NCI-H2081 (cell line): ENCODE measurements at places on chromosomes 5 and 9.

- DNase-seq, result no peak
These were observed 225.0 kb downstream of the FANCC start for GRCh38 chr9:95092262-95093072.

- no peak for DNase-seq
These were observed 300.1 kb downstream of the ASTN2 start for GRCh38 chr9:117114768-117115167.

GRCh38 chr5:101783241-101784013 is 512.7 kb downstream of the SLCO4C1 start:
- no peak for DNase-seq

- DNase-seq, result no peak
These were observed 73.9 kb downstream of the GOLPH3 start for GRCh38 chr5:32100230-32100629.

DNA sequence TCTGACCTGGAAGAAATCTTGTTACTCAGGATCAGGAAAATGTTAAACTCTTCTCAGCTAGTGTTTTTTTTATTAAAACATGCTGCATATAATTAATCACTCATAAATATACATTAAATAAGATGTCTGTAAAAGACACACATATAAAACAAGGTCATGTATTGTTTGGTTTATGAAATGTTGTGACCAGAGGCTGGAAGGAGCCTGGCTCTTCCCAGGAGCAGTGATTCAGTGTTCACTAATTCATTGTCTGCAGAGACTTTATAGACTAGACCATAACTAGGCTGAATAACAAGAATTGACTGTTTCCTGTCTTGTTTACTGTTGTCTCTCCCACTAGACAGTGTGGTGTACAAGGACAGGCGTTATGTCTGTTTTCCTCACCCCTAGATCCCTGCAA is 49.1 kb upstream of the ANKRD55 start:
- no peak for DNase-seq

GRCh38 chr9:72949244-72949582 is 3.6 kb downstream of the ALDH1A1 start:
- peak; percentile 17 for DNase-seq

- DNase-seq, result no peak
These were observed 103.2 kb downstream of the AK8 start for GRCh38 chr9:132774886-132775285.

DNA sequence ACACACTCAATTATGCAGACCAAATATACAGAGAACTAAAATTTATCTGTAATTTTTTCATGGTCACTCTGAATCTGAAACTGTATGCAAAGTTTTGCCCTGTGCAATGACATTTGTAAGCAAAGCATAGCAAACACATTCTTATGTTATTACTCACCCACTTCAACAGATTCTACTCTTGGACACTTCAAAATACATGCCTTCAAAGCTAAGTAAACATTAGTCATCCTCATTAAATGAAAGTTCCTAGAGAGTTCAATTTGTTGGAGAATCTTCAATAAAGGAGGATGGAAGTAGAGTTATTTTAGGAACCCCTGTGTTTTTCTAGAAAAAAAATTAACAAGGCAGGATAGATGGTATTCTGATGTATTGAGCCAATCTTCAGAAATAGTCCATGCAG is 639.7 kb upstream of the C9orf72 start:
- no peak for DNase-seq

GRCh38 chr5:66742083-66742895 is 146.1 kb downstream of the MAST4 start:
- no peak for DNase-seq

- no peak for DNase-seq
These were observed 156.0 kb downstream of the MACROH2A1 start for GRCh38 chr5:135242866-135243555.

DNA sequence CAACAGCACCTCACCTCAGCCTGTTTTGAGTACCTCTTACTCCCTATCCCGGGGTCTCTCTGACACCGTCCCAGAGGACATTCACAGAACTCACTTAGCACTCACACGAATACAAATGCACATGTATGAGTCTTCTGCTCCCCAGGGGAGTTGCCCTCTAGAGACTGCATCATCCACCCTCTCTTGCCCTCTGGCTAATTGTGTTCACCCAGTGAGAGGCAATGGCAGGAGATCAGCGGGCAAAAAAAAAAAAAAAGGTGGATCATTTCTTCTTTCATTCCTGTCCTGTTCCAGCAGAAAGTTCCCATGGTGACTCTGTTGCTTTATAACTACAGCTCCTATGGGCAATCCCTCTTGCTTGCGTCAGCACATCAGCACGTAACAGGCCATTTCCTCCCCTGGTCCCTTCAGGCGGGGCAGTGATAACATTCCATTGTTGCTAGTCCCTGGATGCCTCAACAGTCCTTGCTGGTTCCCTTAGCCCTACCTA is 23.5 kb upstream of the SNX2 start:
- no peak for DNase-seq

GRCh38 chr9:128099932-128100491 is 27.5 kb downstream of the PTGES2 start:
- DNase-seq, result no peak

DNA sequence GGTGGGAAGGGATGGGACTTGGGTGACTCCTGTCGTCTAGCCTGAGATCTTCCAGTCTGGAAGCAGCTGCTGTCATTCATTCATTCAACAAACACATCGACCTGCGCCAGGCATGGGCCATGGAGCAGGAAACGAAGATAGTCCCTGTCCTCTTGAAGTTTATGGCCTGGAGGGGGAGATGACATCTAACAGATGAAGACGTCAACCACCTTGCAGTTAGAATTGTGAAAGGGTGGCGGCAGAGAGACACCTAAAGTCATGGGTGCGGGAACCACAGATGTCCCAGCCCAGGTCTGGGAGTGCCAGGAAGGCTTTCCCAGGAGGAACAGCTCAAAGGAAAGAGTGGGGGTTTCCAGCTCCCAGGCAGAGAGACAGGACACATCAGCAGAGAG is 21.0 kb upstream of the IER5L start:
- no peak for DNase-seq

GRCh38 chr9:16276866-16277265 is 593.6 kb downstream of the BNC2 start:
- no peak for DNase-seq

GRCh38 chr9:123376218-123377071 is 20.4 kb downstream of the CRB2 start:
- DNase-seq, result no peak

DNA sequence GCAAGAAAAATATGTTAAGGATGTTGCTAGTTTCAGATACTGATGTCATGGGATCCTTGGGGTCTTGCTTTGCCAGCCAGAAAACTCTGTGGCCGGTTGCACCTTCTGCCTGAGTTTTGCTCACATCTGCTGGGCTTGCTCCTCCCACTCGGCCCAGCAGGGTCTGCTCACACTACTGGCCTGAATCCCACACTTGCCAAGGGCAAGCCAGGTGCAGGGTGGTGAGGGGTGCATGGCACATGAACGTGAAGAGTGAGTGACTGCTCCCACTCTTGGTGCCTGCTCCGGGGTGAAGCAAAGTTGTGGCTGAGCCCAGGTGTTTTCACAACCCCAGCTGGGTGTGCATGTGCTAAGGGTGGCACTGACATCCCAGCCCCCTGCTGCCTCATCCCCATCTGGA is 83.1 kb upstream of the STARD4 start:
- DNase-seq, result no peak

- DNase-seq, result no peak
These were observed 699.9 kb upstream of the MEF2C start for GRCh38 chr5:89582768-89583339.

DNA sequence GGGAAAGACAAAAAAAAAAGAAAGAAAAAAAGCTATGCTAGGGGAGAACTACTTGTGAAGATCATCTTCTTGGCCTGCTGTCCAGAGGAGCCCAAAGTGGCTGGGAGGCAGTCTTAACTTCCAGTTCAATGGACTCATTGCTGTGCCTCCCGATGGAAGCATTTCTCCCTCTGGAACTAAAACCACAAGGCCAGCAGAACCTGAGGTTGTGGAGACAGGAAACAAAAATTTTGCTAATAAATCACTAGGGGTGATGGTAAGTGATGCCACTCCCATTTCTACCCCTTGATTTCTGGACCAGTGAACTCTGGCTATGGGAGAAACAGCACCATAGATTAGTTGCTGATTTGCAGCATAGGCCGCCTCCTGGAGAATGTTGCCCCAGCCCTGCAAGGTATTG is 123.4 kb upstream of the NFIL3 start:
- DNase-seq, result no peak

DNA sequence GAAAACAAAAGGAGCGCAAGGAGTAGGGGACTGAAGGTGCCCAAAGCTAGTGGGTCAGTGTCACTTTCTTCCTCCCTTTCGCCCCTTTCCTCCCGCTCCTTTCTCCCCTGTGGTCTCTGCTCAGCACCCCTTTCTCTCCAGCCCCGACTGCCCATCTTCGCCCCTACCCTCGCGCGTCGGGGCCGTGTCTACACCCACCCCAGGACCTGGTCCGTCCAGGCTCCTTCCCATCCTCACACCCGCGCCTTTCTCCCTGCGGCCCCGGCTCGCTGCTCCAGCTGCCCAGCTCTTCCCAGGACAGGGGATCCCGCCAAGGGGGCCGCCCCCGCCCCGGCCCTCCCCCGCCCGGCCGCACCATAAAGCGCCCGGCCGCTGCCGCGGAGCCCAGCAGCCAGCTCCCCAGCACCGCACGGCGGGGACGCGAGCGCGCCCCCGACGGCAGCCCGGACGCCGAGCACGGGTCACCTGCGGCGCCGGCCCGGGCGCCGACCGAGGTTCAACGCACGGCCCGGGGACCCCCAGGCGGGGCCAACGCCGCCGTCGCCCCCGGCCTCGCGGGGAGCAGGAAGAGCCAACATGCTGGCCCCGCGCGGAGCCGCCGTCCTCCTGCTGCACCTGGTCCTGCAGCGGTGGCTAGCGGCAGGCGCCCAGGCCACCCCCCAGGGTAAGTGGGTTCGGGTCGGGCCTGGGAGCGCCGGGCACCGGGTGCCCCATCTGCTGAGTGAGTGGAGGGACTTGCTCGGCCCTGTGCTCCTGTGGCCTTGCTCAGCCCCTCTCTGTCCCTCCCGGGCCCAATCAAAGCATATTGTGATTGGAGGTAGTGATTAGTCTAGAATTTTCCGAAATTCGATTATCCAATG is at the start of gene THBS4:
TSS of gene THBS4 (plus strand) at position 387 of the 860 bp plus-strand sequence. CDS start at position 577, 190 bp downstream.
- no peak for DNase-seq

DNA sequence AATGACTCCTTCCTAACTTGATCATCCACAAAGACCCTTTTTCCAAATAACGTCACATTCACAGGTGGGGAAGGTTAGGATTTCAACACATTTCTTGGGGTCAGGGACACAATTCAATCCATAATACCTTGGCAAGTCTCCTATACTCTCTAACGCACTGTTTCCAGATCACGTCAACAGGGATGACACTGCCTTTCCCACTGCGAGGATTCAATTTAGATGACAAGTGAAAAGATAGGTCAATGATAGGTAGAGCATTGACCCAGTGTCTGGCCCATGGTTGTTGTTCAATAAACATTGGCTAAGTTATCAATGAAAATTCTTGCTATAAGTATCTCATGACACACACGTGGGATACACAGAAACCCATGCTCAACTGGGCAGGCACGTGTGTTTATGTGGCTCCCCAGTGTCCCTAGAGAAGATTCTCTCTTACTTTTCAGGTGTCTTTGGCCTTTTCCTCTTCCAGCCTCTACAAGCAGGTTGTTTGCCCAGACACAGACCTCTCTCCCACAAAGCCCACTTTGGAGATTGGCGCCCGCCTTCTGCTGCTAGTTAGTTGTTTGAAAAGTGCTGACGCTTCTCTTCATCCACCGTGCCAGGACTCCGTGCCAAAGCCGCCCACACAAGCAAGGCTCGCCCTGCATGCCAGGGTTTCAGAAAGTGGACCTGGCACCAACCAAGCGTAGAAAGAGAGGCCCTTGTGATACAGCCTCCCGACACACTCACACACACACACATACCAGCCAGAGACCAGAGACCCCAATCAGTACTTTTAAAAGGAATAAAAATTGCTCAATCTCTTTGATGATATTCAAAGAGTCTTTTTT is 594.5 kb downstream of the BNC2 start:
- DNase-seq, result no peak

DNA sequence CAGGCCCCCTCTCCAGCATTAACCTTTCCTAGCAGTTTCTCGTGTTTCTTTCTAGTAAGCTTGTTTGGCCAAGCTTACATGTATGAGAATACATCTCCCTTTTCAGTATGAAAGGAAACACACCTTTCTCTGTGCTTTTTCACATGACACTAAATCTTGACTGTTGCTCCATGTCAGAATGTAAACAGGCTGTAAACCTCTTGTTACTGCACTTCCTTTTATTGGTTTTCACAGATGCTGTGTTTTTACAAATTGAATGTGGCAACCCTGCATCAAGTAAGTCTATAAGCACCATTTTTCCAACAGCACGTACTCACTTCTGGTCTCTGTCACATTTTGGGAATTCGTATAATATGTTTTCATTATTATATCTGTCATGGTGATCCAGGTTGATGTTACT is 2.2 kb upstream of the CANX start:
- DNase-seq, result no peak

DNA sequence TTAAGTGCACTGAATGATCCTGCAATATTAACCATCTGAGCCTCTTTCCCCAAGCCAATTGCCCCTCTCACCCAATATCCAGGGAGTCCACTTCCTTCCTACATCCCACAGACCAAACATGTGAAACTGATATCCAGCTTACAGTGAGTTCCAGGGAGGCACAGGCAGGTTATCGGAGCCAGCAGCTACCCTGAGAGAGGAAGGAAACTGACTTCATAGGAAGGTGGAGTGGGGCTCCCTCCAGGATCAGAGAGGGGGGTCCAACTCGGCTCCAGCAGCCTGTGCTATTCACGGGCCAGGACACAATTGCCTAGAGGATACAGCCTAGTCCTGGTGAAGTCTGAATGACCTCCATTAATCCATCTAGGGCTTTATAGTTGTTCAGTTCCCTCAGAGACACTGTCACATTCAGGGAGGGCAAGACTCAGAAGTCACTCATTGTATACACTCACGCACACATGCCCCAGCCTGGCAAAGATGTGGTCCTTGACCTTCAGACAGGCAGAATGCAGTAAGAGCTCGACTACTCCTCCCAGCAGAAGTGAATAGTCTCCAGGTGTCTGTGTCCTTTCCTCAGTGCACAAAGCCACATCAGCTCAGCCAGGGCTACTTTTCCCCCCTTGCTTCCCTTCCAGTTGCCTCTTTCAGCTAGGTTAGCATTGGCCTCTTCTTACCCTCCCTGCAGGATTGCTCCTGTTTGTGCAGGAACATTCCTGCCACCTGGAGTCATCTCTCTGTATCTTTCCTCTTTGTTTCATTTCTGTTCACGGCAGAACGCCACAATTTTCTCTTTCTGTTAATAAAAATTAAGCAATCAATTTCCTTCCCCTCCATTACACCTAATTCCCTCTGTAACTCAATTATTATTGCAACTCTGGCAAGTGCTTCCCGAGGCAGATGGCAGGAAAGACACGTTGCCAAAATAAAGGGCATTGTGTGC is 501.7 kb downstream of the ARHGEF28 start:
- DNase-seq, result peak; percentile 88
